ENCODE measurements at places on chromosomes 4 and X. TPM values are rescaled to one million over a fixed set of nuclear protein-coding genes. Genes with fewer than 3 reads are reported as not detected.

DNA sequence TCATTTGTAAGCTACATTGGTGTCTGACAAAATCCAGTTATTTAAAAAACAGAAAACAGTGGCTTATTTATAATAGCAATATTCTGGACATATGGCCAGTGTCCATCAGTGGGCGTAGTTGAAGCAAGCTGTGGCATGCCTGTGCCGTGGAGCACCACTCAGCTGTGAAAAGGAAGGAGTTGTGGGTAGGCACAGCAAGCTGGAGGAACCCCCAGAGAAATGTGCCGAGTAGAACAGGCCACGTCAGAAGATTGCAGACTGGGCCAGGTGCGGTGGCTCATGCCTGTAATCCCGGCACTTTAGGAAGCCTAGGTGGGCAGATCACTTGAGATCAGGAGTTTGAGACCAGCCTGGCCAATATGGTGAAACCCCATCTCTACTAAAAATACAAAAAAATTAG, 102.4 kb downstream of the GPR143 start:
- no peaks in the 10 kb centered on the region for H3K4me1 ChIP-seq
- no peaks in the 10 kb centered on the region for H3K27me3 ChIP-seq
- no peak overlapping the region for H3K4me3 ChIP-seq
- H3K27ac ChIP-seq: no peak overlapping the region
- H3K36me3 ChIP-seq: no peaks in the 10 kb centered on the region

GRCh38 chr4:119982756-119983155, 83.9 kb downstream of the MAD2L1 start:
- H3K36me3 ChIP-seq: no peaks in the 10 kb centered on the region
- no peak for DNase-seq
- no peak overlapping the region for H3K27ac ChIP-seq
- H3K4me1 ChIP-seq: no peaks in the 10 kb centered on the region
- no peaks in the 10 kb centered on the region for H3K27me3 ChIP-seq
- no peak overlapping the region for H3K4me3 ChIP-seq

DNA sequence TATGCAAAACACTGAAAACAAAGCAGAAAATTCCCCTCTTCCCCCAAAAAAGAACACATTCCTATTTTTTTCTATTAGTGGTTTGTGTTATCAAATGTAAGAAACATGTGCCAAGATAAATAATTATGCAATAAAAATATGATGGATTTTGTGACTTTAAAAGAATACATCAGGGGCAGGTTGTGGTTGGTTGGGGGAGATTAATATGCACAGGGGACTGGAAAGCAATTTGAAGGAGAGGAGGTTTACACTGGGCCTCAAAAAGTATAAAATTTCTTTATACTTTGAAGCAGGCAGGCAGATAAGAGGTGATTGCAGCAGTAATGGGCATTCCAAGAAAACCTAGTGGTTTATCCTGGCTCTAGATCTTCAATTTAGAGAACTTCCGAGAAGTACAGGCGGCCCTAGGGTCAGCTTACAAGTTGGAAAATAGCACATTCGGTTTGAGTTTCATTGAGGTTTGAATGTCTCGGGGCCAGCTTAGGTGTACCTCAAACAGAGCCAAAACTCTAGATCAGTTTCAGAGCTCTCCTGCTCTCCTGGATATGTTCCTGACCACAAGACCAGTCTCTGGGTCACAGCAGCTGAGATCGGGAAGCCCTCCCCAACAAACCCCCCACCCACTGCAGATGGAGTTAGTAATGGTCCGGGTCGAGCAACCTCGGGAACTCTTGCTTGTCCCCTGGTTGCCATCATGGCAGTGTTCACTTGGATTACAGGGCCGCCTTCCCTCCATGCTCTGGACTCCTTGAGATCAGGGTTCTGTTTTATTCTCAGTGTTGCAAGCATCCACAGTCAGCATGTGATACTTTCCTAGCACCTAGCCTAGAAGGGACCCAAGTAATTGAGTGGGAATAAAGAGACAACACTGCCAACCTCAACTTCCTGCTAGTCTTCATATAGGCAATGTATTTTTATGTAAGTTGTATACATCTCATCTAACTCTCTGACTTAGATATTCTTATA, 112.1 kb upstream of the DDIT4L start:
- H3K4me1 ChIP-seq: peaks cover 14% of the 10 kb centered on the region
- no peak overlapping the region for H3K4me3 ChIP-seq
- H3K27me3 ChIP-seq: no peaks in the 10 kb centered on the region
- no peak for DNase-seq

DNA sequence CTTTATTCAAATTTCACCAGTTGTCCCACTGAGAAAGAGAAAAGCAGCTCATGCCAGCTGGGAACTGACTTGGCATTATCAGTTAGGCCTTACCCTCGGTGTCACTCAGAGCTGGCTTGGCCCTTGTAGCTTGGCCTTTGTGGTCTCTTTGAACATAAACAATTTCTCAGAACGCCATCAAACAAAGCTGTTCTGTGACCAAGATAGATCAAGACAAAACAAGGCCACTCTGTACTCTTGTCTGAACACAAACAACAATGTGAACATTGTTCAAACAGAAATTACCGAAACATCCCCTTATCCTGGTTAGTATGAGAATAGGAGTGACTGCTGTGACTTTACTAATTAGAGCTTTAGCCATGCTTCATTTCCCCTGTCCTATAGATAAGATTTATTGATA, 57.2 kb downstream of the DIPK2B start:
- H3K36me3 ChIP-seq: no peaks in the 10 kb centered on the region
- H3K27ac ChIP-seq: no peak overlapping the region
- H3K4me1 ChIP-seq: no peaks in the 10 kb centered on the region

Gene TBC1D8B
- total RNA-seq: 9.2 TPM

- H3K4me1 ChIP-seq: peaks cover 25% of the 10 kb centered on the region
- DNase-seq: no peak
- no peaks in the 10 kb centered on the region for H3K27me3 ChIP-seq
- peak within 1 kb of the TSS; percentile 61 for H3K27ac ChIP-seq
- peak within 1 kb of the TSS; percentile 45 for H3K4me3 ChIP-seq
- no peaks in the 10 kb centered on the region for H3K36me3 ChIP-seq
These were observed at the start of gene SOWAHD for GRCh38 chrX:119757979-119758730. TSS of gene SOWAHD (plus strand) at chrX:119758588. CDS start at chrX:119758668, 80 bp downstream.

GRCh38 chrX:68072041-68072440, 361.3 kb downstream of the OPHN1 start:
- H3K4me3 ChIP-seq: no peak overlapping the region
- no peaks in the 10 kb centered on the region for H3K36me3 ChIP-seq
- no peak overlapping the region for H3K27ac ChIP-seq

Gene CCSER1
- total RNA-seq: 6.7 TPM

DNA sequence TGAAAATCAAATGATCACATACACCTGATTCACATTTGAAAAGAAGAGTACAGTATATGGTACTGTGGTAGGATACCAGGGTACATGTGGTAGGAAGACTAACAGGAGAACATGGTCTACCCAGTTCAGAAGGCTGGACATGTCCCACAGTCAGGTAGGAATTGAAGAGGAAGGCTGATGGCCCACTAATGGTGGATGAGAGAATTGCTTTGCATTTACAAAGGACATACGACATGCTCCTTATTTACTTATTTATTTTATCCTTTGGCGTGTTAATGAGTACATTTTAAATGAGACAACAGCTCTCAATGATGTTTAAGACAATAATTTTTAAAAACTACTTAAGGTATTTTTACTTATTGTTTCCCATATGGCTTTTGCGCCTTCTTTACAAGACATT, 106.7 kb upstream of the BMP2K start:
- H3K36me3 ChIP-seq: no peaks in the 10 kb centered on the region
- no peak overlapping the region for H3K27ac ChIP-seq
- H3K4me1 ChIP-seq: no peaks in the 10 kb centered on the region
- peak; percentile 24 for DNase-seq
- H3K4me3 ChIP-seq: no peak overlapping the region

DNA sequence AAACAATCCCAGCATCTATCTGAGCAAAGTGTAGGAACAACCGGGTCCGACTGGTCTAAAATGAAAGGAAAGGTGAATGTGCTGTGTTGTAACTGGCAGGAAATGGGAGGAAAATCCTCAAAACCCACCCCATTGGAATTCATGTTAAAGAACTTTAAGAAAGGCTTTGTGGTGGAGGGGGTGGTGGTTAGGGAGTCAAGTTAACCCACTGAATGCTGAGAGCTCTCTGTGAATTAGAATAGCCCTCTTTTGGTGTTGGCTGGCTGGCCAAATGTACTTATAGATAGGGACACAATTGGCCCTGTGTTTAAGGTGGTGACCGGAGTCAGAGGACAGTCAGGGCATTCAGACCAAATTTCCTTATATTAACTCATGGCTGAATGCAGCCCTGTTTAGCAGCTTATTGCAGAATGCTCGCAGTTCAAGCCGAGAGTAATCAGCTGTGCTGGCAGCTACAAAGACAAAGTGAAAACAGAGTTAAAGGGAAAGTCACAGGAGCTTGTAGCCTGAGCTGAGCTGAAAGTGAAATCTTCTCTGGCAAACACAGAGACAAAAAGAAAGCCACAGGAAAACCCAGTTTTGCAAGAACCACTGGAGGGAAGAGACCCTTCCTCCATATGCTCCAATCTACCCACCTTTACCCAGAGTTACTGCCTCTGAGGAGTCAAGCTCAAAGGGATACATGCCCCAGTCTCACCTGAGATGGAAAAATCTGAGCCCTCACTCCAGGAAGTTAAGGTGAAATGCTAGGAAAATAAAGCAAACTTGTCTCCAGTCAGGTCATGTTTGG, 38.5 kb upstream of the UGT2B7 start:
- DNase-seq: no peak
- H3K27ac ChIP-seq: no peak overlapping the region
- peaks cover 4% of the 10 kb centered on the region for H3K4me1 ChIP-seq
- no peaks in the 10 kb centered on the region for H3K27me3 ChIP-seq
- H3K4me3 ChIP-seq: no peak overlapping the region

Data from HCT116 (cell line).